ENCODE measurements at places on chromosomes 12 and 14. TPM values are rescaled to one million over a fixed set of nuclear protein-coding genes. Genes with fewer than 3 reads are reported as not detected.

Gene PLEKHD1
- 0.12 TPM for total RNA-seq

Gene LRTM2
- total RNA-seq = not detected

Gene GDF3
- not detected for total RNA-seq

Gene SLC10A1
- total RNA-seq = not detected

Gene JAG2
- total RNA-seq = 0.34 TPM

Gene PTPRB
- not detected for total RNA-seq
